A549 treated with ZK216348 at 1 μM for 4 hours (cell line): ENCODE measurements at places on chromosomes 4 and X. TPM values are rescaled to one million over a fixed set of nuclear protein-coding genes. Genes with fewer than 3 reads are reported as not detected.

ATOH1 gene
- total RNA-seq, result not detected in 5 replicates

MSANTD1 gene
- 0.12 to 0.23 TPM (median 0.15 TPM) in 3 of 5 replicates, not detected in the others for total RNA-seq

ENAM gene
- total RNA-seq, result not detected in 5 replicates

TMEM271 gene
- total RNA-seq, result not detected in 5 replicates

NOCT gene
- 8.3 to 12.9 TPM (median 10.9 TPM) in 5 replicates for total RNA-seq

GC gene
- not detected in 5 replicates for total RNA-seq

INTS12 gene
- 14.5 to 19.4 TPM (median 15.0 TPM) in 5 replicates for total RNA-seq

EGFL6 gene
- total RNA-seq, result not detected in 5 replicates

XIAP gene
- total RNA-seq, result 18.9 to 35.9 TPM (median 31.8 TPM) in 5 replicates

MYOZ2 gene
- not detected in 5 replicates for total RNA-seq

RGN gene
- not detected in 5 replicates for total RNA-seq

SH3TC1 gene
- total RNA-seq, result 10.7 to 23.0 TPM (median 16.2 TPM) in 5 replicates

MOSPD2 gene
- 6.6 to 11.1 TPM (median 9.6 TPM) in 5 replicates for total RNA-seq

NRK gene
- total RNA-seq, result not detected in 5 replicates

PPBP gene
- not detected in 5 replicates for total RNA-seq

DAPP1 gene
- not detected in 5 replicates for total RNA-seq

NXF2B gene
- total RNA-seq, result not detected in 5 replicates

NAT8L gene
- total RNA-seq, result 6.2 to 15.6 TPM (median 15.4 TPM) in 5 replicates

NCBP2L gene
- total RNA-seq, result not detected in 5 replicates

GRIA2 gene
- not detected in 5 replicates for total RNA-seq

PAGE1 gene
- total RNA-seq, result 0.25 to 0.44 TPM in 2 of 5 replicates, not detected in the others

FGFRL1 gene
- total RNA-seq, result 10.8 to 25.7 TPM (median 23.0 TPM) in 5 replicates
